ENCODE measurements at places on chromosomes 5 and 9.

GRCh38 chr5:125961150-125961549 is 462.1 kb upstream of the GRAMD2B start:
- no peak for DNase-seq

DNA sequence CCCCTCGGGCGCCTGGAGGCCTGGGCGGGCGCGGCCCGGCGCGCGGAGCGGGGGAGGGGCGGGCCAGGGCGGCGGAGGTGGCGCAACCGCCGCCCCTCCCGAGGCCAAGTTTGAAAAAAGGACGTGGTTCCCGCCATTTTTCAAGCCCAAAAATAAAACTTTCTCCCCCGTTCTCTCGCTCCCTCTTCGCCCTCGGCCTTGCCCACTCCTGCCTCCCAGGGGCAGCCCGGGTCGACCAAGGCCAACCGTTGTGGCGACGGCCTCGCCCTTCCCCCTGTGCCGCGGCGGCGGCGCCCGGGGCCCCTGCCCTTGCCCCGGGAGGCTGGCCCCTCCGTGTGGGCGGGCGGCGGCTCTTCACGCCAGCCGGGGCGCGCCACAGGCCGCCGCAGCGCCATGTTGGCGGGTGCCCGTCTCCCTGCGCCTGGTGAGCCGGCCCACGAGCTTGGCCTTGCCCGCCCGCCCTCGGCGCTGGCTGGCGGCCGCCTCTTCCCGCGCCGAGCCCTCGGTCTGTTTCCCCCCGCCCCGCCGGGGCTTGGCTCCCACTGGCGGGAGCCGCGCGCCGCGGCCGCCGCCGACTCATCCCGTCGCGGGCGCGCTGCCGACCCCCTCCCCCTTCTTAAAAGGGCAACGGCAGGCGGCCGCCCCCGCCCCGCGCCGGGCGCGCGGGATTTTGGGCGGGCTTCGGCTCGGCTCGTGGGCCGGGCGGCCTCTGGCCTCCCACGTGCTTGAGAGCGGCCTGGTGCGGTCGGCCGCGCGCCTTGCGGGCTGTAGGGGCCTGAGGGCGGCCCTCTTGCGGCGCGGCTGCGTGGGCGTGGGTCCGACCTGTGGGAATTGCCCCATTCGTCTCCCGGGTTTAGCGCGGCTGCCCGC is 1.3 kb downstream of the ANP32B start:
- peak; percentile 84 for DNase-seq

DNA sequence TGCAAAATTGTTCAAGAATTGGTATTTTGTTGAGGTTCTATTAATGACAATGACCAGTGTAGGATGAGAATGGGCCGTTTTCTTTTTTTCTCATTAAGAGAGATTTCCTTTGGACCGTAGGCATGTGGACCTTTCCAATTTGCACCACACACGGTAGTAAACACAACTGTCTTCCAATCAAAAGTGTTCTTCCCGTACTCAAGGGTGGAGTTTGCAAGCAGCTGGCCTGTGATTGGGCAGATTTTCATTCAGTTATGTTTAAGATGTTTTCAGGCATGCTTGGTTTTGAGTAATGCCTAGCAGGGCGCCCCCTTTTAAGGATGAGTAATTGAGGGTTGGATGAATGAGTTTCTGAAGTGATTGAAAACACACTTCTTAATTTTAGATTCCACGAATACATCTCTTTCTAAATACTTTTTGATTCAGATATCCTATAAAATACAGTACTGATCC is 2.5 kb downstream of the KDM3B start:
- DNase-seq: peak; percentile 73

GRCh38 chr9:85599540-85600105 is 142.1 kb downstream of the AGTPBP1 start:
- no peak for DNase-seq

DNA sequence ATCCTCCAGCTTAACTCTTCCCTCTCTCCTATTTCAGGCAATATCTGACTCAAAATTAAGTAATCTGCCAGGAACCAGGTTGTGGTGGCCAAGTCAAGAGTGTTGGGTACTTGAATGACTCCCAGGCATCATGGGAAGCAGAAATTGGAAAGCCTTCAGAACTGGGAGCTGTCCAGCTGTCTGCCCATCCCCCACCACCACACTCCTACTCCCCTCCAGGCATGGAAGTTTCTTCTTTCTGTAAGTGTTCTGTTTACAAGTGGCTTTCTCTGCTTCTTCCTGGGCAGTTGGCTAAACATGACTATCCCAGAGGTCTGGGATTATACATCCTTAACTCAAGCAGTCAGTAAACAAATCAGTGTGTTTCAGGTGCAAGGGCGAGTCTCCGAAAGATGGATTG is 14.6 kb upstream of the PBX3 start:
- DNase-seq: no peak

DNA sequence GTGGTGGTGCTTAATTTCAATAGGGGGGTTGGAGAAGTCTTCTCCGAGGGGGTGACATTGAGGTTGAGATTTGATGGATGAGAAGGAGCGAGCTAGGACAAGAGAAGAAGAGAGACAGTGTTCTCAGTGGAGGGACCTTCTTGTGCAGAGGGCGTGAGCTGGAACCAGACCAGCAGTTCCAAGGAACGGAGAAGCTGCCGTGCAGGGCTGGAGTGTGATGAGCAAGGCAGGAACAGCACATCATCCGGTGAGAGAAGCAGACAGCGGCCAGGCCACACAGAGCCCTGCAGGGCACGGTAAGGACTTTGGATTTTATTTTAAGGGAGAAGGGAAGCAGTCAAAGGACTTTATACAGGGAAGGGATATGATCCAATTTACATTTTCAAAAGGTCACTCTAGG is 206.9 kb downstream of the MELK start:
- no peak for DNase-seq

GRCh38 chr9:100939636-100940035 is 88.9 kb upstream of the PLPPR1 start:
- no peak for DNase-seq

GRCh38 chr5:115735108-115735998 is 81.1 kb downstream of the CDO1 start:
- no peak for DNase-seq

All from stimulated activated CD4-positive, alpha-beta T cell treated with anti-CD3 and anti-CD28 coated beads, Interleukin-1b, Interleukin-23, amount 100 ng/mL, for 48 hours (primary cell).